ENCODE measurements at places on chromosomes 16 and 17.
A peak's percentile ranks its signal among the peaks of the same experiment; 100 is the strongest.

- DNase-seq, result no peak
These were observed 1.7 kb upstream of the THRA start for GRCh38 chr17:40060887-40061608.

GRCh38 chr16:23532448-23532847 lies 22.2 kb upstream of the GGA2 start:
- no peak for DNase-seq

GRCh38 chr17:77001487-77001886 lies 133.3 kb downstream of the MGAT5B start:
- DNase-seq, result no peak

DNA sequence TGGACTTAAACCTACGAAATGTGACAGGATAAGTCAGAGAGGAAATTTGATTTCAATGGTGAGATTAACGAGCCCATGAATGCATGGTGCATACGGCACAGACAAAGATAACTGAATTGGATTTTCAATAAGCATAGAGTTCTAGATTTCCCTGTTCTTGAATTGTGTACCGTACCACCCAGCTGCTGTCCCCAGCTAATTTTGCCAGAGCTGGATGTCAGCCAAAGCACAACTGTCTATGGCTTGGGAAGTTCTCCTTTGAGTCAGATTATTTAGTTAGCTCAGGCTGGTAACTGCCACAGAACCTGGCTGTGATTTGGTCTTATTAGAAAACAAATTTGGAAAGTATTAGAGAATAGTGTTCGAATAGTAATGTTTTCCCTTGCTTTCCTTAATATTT lies 143.1 kb downstream of the CDH13 start:
- no peak for DNase-seq

DNA sequence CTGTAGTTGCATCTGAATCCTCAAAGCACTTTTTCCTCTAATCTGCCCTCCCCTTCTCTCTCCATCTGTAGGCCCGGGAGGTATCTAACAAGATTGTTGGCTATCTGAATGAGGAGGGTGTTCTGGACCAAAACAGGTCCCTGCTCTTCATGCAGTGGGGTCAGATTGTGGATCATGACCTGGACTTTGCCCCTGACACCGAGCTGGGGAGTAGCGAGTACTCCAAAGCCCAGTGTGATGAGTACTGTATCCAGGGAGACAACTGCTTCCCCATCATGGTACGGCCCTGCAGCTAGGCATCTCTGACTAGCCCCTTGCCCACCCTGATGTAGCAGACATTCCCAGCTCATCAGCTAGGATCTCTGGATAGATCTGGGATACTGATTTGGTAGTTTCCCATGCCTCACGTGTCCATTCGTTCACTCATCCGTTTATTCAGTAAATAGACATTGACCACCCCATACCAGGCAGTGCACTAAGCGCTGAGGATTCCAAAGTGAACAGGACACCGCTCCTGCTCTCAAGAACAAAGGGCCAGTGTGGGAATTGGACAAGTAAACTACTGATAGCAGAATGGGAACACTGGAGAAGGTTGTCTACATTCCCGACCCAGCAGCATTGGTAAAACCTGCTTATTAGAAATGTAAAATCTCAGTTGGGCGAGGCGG lies 12.1 kb downstream of the LPO start:
- DNase-seq, result no peak

DNA sequence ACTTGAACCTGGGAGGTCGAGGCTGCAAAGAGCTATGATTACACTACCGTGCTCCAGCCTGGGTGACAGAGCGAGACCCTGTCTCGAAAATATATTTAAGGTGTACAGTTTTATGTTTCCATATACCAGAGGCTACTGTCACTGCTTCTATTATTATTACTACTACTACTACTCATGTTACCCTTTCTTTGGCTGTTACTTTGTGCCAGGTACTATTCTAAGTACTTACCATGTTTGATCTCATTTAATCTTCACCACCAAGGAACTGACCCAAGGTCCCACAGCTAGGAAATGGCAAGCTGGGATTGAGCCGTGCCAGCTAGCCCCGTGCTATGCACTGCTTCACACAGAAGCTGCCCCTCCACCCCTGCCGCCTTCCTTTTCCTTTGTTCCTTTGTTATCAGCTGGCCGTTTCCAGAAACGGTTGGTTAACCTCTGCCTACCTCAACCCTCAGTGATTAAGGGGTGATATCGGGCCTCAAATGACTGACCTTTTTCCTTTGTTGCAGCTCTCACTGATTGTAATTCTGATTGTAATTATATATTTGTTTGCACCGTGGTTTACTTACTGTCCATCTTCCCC lies 78.4 kb downstream of the ABCC1 start:
- no peak for DNase-seq

DNA sequence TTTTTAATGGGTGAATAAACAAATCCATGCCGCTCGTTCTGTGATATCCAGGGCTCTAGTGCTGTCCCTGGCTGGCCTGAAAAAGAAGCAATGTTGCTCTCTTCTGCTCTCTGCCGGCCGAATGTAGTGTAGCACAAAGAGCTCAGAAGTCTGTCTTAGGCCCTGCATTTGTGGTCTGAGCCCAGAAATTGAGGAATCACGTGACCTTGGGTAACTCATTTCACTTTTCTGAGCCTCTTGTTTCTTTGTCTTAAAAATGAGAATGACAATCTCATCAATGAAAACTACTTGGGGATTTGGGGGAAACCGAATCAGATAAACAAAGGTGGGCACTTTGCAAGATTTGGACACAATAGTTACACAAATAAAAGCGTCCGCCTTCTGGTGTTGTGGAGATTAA lies 381.6 kb upstream of the ASIC2 start:
- peak; percentile 83 for DNase-seq

DNA sequence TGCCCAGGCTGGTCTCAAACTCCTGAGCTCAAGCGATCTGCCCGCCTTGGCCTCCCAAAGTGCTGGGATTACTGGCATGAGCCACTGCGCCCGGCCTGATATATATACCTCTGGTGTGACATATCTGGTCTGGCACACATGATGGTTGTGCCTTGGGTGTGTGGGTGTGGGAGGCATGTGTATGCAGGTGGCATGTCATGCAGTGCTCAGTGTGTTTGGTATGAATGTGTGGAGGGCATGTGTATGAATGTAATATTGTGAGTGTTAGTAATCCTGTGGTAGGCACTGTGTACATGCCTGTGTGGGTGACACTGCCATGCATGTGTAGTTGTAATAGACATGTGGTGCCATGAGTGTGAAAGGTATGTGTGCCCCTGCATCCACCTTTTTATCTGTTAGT lies 179.3 kb upstream of the GOT2 start:
- DNase-seq, result no peak

DNA sequence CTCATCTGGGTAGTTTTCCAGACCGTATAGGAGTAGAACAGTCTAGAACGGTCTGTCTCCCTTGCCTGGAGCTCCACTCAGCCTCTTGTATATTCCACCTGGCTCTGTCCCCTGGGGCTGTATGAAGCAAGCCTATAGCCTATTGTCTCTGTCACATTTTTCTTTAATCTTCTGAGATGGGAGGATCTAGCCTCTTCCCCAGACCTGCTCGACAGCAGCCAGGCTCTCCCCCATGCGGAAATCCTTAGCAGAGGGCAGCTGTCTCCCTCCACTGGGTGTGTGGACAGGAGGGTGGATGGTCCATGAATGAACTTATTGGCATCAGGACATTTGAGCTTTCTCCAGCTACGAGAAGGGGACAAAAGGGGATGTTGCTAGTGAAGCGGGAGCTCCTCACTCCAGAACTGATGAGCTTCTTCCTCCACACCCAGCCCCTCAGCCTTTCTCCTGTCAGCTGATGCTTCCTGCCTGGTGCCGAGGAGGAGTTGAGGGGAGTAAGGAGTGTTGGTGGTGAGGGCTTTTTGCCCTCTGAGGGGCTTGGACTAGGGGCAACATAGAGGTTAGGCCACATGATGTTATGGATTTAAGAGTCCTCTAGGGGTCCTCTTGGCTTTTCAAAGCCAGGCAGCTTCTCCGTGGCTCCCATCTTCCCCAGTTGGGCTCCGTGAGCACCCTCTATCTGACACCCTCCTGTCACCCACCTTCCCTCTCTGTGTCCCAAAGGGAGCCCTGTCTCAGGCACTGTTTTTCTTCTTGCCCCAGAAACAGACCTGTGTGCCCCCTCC lies 28.0 kb downstream of the ARHGAP23 start:
- DNase-seq, result no peak

DNA sequence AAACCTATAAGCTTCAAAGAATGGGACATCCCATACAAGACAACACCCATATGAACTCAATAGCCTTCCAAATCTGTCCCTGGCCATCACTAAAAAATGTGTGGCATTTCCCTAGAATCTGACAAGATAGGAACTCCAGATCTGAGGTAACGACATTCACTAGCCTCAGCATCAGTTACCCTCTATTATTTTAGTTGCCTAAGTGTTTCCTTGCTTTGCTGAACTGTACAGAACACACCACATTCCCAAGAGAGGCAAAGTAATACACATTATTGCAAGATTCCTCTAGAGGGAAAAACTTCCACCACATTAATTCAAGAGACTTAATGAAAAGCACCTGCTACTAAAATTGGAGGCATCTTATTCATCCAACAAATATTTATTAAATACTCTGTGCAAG lies 5.0 kb downstream of the LSM12 start:
- no peak for DNase-seq

GRCh38 chr16:68760671-68761275 lies 23.7 kb downstream of the CDH1 start:
- no peak for DNase-seq

- DNase-seq, result no peak
These were observed 2.2 kb upstream of the NUTF2 start for GRCh38 chr16:67844497-67844896.

GRCh38 chr17:27986805-27987684 lies 55.4 kb upstream of the NLK start:
- no peak for DNase-seq

GRCh38 chr16:4767872-4768548 lies 1.0 kb upstream of the ZNF500 start:
- DNase-seq, result no peak

GRCh38 chr17:35460354-35460851 lies 11.8 kb upstream of the SLFN13 start:
- DNase-seq, result no peak

GRCh38 chr16:3235856-3236669 lies 1.1 kb upstream of the ZNF200 start:
- no peak for DNase-seq

- DNase-seq, result no peak
These were observed 13.4 kb downstream of the MSI2 start for GRCh38 chr17:57269598-57270255.

GRCh38 chr16:68480084-68480995 lies 32.0 kb upstream of the SMPD3 start:
- DNase-seq, result no peak

DNA sequence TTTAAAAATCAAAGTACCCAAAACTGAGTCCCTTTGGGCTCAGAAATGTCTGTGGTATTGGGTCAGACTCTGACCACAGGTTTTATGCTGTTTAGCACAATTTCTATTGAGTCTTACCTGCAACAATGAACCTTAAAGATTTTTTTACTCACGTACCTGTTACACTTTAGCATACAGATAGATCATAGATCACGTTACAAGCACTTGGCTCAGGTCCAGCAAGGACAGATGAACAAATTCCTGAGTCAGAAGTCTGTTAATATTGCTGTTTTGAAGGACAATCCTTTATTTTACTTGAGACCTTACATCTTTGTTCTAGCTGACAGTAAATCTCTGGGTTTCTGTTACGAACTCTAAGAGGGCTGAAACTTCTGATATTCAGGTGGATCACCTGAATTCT lies 12.8 kb downstream of the SLC7A6OS start:
- no peak for DNase-seq

- peak; percentile 8 for DNase-seq
These were observed 495.0 kb upstream of the HSBP1 start for GRCh38 chr16:83312718-83313245.

GRCh38 chr17:5553479-5553878 lies 30.8 kb downstream of the NLRP1 start:
- DNase-seq, result no peak

- DNase-seq, result no peak
These were observed 93.9 kb downstream of the AMFR start for GRCh38 chr16:56331399-56331798.

- DNase-seq, result no peak
These were observed 16.9 kb downstream of the MYO1D start for GRCh38 chr17:32859857-32860525.

- no peak for DNase-seq
These were observed 29.7 kb upstream of the ZNF750 start for GRCh38 chr17:82869536-82869935.
